ENCODE measurements at places on chromosomes 11 and 22.

GRCh38 chr11:63610604-63611394 lies 3.4 kb downstream of the PLAAT3 start:
- DNase-seq, result no peak

DNA sequence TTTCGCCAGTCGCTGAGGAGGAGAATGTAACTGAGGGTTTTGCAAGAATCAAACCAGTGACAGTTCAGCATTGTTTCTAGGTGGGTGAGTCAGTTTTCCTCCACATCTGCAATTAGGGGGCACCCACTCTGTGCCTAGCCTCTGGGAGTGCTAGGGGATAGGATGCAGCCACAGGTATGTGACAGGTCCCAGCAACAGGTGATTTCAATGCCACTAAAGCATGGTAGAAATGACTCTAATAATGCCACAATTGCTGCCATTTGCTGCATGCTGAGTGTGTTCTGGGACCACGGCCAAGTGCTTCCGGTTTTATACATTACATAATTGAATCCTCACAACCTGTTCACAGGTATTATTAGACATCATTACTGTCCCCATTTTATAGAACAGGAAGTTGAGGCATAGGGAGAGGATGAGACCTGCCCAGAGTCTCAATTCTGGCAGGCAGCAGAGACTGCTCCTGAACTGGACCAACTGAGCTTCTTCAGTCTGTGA lies 556 bp downstream of the CRYBB2 start:
- DNase-seq, result no peak

GRCh38 chr11:88410656-88411055 lies 73.1 kb upstream of the CTSC start:
- DNase-seq, result no peak

DNA sequence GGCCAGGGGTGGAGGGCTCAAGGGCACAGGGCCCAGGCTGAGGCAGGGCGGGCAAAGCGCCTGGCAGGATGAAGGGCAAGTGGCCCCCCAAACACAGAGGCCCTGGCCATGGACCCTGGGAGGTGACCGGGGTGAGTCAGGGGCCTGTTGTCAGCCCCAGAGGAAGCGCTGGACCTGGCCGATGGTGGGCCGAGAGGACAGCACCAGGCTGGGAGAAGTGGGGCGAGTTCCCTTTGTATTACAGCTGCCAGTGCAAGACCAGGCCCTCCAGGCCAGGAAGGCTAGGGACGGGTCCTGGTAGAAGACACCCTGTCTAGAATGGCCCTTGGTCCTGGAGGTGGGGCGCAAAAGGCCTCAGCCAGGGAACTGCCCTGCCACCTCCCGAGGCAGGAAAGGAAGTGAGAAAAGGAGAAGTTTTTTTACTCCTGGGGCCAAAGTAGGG lies 12.8 kb downstream of the CXCR5 start:
- DNase-seq, result no peak

DNA sequence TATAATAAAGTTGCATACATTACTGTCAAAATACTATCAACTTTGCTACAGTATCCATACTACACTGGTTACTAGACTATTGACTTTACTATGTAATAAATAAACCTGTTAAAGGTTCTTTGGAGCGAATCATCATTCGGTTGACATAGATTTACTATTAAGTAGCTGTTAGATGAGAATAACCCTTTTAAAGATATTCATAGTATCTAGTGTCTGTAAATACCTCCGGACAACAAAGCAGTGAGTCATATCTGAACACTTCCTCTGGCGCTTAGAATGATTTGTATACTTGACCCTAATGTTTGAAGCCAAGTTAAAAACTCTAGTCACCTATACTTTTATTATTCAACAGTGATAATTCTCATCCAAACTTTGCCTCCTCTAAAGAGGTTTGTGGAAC lies 84.7 kb downstream of the MSANTD4 start:
- DNase-seq, result peak; percentile 14
